ENCODE measurements at places on chromosomes 2 and 18.

- no peak for DNase-seq
Observed at GRCh38 chr2:222891890-222892289, 31.1 kb downstream of the ACSL3 start.

DNA sequence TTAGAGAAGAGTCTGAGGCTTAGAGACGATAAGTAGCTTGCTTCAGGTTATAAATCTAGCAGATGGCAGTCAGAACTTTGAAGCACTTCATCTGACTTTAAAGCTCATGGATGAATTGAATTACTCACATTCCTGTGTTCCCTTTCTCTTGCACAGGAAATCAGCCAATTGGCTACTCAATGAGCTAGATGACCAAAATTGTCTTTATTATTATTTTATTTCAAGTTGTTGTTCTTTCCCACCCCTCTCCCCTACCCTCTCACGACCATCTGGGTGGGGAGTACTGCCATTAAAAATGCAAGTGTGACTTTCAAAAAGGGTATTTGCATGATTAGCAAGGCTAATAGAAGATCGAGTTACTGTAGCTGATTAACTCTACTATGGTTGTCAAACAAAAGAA is 491.1 kb downstream of the NR4A2 start:
- no peak for DNase-seq

- no peak for DNase-seq
Observed at GRCh38 chr2:160214461-160215445, 14.7 kb upstream of the ITGB6 start.

DNA sequence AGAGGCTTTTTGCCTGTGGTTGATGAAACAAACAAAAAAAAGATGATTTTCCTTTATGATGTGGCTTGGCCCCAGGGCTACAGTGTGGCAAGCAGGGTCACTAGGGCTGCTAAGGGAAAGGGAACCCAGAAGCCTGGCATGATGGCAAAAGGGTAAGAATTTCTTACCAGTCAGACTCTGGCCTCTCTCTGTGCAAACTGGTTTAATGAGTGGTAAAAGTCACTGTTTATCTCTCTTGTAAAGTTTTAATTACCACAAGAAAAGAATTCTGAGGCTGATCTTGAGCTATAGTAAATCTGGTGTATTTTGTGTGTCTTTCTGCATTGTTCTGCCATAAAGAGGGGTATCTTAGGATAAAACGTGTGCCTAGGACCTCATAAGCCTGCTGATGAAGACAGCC is 275.4 kb downstream of the STK39 start:
- no peak for DNase-seq

DNA sequence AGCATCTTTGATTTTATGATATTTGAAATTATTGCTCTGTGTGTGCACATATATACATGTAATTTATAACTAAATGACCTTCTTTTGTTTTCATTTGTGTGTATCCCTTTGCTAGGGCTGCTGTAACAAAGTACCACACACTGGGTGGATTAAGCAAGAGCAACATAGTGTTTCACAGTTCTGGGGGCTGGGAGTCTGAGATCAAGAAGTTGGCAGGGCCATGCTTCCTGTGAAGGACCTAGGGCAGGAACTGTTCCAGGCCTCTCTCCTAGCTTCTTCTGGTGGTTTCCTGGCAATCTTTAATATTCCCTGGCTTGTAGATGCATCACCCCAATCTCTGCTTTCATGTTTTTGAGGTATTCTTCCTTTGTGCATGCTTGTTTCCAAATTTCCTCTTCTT is 1043.9 kb downstream of the TSN start:
- no peak for DNase-seq

- no peak for DNase-seq
Observed at GRCh38 chr2:82839036-82839435, 1620.0 kb downstream of the SUCLG1 start.

DNA sequence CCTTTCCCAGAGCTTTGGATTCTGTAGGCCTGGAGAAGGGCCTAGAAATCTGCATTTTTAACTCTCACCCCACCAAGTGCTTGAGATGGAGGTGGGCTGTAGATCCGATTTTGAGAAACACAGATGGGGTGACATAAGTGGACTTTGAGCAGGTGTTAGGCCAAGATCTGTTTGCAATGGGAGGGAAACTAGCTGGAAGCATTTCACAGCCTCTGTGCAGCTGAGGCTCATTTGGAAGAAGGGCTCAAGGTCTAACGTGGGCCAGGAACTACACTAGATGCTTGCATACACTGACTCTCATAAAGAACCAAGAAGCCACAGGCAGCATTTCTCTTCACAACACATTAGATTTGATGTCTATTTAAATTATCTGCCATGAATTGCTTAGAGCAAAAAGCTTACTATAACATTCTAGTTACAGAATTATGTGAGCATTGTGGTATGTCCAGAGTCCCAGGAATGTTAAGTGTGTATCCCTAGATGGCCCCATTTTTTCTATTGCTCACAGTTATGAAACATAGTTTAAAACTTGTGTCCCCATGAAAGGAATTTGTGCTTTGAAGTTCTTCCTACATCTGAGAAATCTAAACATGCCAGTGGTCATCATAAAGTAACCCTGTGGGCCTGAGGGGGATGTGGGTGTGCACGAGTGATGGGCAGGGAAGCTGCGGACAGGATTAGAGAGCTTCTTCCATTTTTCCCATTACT is 77.2 kb downstream of the CD28 start:
- no peak for DNase-seq

DNA sequence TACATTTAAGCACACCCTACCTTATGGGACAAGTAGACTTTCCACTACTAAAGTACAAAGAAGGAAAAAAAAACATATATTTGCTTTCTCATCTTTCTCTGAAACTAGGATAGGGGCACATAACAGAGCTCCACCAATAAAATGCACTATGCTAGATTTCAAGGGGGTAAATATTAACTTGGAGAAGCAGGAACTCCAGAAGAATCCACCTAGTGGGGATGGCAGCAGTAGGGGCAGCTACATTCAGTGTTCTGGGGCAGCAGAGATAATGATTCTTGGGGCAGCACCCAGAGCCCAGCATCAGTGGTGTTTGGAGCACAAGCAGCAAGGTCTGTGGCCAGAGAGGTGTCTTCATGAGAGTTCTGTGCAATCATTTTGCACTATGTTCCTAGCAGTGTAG is 64.7 kb downstream of the DTNB start:
- no peak for DNase-seq

GRCh38 chr2:72051971-72052505 is 95.6 kb downstream of the CYP26B1 start:
- DNase-seq = no peak

GRCh38 chr2:234747032-234747431 is 204.8 kb upstream of the SH3BP4 start:
- no peak for DNase-seq

DNA sequence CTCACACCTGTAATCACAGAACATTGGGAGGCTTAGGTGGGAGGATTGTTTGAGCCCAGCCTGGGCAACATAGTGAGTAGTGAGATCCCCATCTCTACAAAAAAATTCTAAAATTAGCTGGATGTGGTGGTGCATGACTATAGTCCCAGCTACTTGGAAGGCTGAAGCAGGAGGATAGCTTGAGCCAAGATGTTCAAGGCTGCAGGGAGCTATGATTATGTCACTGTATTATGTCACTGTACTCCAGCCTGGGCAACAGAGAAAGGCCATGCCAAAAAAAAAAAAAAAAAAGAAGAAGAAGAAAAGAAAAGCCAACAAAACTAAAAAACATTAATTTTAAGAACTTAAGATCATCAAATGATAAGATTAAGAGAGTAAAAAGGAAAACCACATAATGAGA is 17.4 kb upstream of the NCOA1 start:
- DNase-seq = no peak

GRCh38 chr18:13221869-13222855 is 3.6 kb downstream of the LDLRAD4 start:
- DNase-seq = no peak

- no peak for DNase-seq
Observed at GRCh38 chr2:158217593-158217992, 115.9 kb downstream of the UPP2 start.

- no peak for DNase-seq
Observed at GRCh38 chr2:236607471-236608187, 38.0 kb downstream of the ACKR3 start.

DNA sequence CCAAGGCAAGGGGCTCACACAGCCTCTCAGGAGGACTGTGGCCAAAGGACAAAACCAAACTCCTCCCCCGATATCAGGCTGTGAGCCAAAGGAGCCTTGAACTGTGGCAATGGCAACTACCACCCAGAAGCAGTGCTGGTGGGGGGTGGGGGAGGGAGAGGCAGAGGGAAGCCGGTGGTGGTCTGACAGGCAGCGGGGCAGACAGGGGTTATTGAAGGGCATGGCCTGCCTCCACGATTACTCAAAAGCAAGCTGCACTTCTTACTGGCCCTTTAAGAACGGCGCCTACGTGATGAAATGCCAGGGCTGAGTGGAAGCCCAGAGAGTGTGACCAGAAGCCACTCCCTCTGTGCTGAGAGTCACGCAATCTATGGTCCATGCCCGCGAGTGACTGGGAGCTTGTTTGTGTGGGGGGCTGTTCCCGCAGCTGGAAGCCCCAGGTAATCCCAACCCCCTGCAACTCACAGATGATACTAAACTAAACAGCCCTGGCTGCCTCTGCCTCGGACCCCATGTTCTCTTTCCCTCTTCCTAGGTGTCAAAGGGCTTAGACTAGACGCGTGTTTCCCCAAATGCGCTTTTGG is 128.2 kb upstream of the CXCR4 start:
- no peak for DNase-seq

DNA sequence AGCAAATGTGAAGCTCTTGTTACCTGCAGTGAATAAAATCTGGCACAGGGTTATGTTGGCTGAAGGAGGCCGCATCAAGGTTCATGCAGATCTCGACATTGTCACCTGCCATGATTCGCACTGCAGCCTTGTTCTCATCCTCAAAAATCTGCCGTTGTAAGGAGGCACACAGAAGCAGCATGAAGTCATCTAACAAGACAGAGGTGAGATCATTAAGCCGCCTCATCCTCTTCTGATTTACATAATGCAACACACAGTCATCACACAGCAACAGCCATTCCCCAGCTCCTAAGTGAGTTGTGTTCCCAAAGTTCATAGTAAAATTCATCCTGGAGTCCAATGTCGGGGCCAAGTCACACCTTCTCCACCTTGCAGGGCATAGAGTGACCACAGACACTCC is 232.1 kb downstream of the NAPG start:
- no peak for DNase-seq

- no peak for DNase-seq
Observed at GRCh38 chr2:172082944-172083627, 2.2 kb upstream of the DLX1 start.

DNA sequence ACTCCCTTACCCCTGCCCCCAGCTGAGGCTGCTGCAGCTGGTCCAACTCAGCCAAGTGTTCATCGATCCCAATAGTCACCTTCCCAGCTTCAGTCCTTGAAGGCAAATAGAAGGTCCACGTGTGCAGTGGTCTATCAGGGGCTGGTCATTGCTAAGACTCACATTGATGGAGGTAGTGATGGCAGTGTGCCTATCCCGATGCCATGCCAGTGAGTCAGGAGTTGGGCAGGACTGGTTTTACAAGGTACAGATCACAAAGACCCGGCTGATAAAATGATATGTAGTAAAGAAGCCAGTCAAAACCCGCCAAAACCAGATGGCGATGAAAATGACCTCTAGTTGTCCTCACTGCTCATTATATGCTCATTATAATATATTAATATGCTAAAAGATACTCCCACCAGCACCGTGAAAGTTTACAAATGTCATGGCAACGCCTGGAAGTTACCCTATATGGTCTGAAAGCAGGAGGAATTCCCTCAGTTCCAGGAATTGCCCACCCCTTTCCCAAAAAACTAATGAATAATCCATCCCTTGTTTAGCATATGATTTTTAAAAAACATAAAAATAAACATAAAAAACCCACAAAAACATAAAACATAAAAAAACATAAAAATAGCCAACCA is 2.9 kb upstream of the C2orf80 start:
- DNase-seq = no peak

DNA sequence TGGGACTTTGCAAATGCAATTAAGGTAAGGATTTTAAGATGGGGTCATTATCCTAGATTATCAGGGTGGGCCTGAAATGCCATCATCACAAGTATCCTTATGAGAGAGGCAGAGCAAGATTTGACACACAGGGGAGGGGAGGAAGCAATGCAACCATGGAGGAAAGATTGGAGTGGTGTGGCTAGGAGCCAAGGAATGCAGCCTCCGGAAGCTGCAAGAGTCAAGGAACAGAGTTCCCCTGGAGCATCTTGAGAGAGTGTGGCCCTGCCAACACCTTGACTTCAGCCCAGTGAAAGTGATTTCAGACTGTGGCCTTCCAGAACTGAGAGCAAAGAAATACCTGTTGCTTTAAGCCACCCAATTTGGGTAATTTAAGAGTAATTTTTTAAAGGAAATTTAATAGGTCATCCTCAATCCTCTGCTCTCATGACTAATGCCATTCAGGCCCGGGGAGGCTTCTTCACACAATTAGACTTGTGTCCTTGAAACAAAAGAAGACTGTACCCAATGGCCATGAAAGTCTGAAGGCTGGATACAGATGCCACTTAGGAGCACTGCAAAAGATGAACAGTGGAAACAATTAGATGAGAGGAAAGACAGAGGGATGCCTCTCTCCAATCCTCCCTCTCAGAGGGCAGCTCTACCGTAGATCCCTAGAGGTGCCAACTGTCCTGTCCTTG is 250.3 kb upstream of the ID2 start:
- DNase-seq = no peak

DNA sequence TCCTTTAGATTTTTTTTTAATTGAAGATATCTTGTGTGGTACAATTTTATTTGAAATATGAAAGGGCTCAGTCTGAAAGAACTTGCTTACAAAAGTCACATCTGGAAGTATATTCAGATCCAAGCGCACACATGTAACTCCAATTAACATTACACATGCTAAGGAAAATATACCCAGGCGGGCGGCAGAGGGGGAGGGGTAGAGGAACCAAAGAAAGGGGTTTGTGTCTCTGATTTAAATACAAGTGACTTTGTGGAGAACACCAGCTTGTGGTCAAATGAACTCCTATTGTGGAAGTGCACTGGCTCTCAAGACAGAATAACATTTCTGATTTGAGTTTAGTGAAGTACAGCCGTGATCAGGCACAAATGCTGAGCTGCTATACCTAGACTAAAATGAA is 280.2 kb upstream of the SOX11 start:
- no peak for DNase-seq

- no peak for DNase-seq
Observed at GRCh38 chr18:24995056-24995455, 356.9 kb downstream of the ZNF521 start.

DNA sequence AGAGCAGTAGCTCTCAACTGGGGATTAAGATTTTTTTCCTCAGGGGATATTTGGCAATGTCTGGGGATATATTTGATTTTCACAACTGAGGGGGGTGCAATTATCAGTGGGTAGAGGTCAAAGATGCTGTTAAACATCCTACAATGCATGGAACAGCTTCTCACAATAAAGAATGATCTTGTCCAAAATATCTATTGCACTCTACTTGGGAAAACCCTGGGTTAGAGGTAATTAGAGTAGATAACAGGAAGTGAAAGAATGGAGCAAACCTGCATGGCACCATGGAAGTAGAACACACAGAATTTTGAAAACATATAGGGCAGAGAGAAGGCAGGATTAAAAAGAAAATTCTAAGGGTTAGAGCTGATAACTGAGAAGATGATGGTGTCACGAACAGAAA is 26.4 kb upstream of the PPM1B start:
- DNase-seq = no peak
